Lung microvascular endothelial cell (primary cell): ENCODE measurements at places on chromosomes 13 and 19.

GRCh38 chr19:14985133-14985532 lies 5.5 kb upstream of the SLC1A6 start:
- DNase-seq: no peak

DNA sequence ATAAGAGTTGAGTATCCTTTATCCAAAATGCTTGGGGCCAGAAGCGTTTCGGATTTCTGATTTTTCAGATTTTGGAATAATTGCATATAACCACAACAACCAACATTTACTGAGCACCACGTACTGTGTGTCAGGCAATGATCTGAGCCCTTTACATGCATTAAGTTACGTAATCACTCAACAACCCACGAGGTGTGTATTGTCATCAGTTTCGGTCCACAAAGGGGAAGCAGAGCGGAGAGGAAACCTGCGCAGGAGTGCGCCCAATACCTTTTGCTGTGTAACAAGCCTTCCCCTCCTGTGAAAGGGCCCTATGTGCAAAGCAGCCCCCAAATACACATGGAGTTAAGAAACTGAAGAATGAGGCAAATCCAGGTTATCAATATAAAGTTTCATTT lies 20.7 kb upstream of the NLRP12 start:
- DNase-seq: no peak

DNA sequence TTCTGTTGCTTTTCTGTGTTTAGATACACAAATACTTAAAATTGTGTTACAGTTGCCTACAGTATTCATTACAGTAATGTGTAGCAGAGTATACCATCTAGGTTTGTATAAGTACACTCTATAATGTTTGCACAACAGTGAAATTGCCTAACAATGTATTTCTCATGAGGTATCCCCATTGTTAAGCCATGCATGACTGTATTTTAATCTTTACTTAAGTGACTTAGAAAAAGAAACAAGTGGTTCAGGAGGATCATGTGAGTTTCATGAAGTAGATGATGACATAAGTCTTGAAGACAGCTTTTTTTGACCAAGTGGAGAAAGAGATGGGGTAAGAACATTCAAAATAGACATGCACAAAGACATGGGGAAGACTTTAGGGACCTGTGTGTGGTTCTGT lies 8.4 kb upstream of the KCTD4 start:
- no peak for DNase-seq

DNA sequence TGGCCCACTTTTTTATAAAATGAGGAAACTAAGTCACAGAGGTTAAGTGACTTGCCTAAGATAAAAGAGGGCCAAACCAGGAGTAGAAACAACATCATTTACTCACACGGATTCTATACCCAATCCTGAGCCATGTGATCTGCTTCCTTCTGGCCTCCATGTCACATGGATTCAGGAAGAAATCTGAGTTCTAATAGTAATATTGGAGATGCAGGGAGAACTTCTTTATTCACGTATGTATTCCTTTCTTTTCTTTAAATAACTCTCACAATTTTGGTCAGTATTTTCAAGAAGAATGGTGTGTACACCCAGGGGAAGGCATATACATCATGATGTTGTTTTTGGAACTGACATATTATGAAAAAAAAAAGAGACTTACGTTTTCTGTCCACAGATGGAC lies 1.8 kb downstream of the POSTN start:
- DNase-seq: no peak
